ENCODE measurements at places on chromosomes 7 and 10. TPM values are rescaled to one million over a fixed set of nuclear protein-coding genes. Genes with fewer than 3 reads are reported as not detected.

The CHAT gene
- not detected for polyA plus RNA-seq

The TAC1 gene
- polyA plus RNA-seq, result 0.71 TPM

The ASB10 gene
- not detected for polyA plus RNA-seq

The MKX gene
- polyA plus RNA-seq, result 0.14 TPM

The FAM131B gene
- polyA plus RNA-seq, result 0.09 TPM

The CFAP69 gene
- polyA plus RNA-seq, result 1.0 TPM

Data from spleen (tissue), 13 donors.